ENCODE measurements at places on chromosomes 1 and 21.

GRCh38 chr21:21675601-21676000 is 677.4 kb downstream of the NCAM2 start:
- no peak for DNase-seq

DNA sequence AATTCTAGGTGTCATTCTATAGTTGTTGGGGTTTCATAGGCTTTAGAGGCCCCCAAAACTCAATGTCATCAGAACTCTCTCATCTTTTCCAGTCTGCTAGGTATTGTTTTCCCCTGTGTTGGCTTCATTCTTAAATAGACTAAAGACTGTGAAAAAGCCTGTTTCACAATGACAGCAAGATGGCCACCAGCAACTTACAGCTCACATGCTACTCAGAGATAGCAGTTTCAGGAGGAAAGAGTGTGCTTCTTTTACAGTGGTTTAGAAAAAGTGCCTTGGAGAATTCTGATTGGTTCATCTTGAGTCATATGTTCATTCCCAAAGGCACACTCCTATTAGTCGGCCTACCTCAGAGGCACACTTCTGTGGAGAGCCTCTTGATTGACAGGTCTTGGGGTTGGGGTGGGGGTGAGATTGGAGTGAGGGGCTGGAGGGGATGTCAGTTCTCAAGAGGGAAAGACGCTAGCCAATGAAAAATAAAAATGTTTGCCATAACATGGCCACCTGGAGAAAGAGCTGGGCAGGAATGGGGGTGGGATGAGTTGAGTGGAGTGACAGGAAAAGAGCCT is 8.5 kb downstream of the IL23R start:
- no peak for DNase-seq

DNA sequence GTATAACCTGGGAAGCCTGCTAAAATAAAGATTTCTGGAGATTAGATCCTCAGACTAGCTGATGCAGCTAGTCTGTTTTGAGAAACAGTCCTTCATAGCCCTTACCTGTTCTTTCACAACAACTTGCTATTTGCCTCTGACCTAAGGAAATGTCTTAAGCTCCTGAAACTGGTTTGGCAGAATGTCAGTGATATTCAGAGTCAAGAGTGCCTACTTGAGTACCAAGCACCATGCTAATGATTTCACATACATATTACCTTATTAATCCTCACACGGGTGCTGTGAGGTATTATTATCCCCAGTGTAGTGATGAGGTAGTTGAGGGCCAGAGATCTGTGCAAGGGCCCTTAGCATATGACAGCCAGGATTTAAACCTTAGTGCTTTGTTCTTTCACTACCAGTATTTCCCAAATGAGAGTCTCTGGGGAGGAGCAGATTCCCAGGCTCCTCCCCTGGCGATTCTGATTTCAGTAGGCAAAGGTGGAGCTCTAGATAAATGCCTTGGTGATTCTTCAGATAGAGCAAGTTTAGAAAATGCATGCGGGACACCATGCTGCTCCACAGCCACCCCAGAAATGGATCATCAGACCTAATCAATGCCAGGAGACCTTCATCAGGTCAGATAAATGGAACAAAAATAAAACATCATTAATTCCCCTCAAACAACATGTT is 47.4 kb upstream of the WNT2B start:
- DNase-seq, result no peak

DNA sequence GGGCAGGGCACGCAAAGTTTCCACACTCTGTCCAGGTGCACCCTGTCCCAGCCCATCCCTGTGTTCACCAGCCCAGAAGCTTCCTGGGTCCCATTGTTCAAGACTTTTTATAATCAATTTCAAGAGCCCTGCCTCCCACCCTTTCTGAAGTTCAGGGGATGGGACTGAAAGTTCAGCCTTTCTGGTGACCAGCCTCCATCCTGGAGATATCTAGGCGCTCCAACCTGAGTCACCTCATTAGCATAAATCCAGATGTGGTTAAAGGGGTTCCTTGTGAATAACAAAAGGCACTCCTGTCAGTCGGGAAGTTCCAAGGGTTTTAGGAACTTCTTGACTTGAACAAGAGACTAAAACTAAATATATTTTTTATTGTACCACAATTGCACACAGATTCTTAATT is 48.4 kb upstream of the RAP1A start:
- no peak for DNase-seq

GRCh38 chr1:112144733-112145426 is 155.4 kb upstream of the KCND3 start:
- no peak for DNase-seq

DNA sequence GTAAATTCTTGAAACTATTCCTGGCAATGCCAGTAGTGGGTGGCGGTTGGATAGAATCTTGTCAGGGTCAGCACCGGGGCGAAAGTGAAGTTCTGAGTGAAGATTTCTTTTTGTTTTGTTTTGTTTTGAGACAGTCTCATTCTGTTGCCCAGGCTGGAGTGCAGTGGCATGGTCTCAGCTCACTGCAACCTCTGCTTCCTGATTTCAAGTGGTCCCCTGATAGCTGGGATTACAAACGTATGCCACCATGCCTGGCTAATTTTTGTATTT is 33.3 kb downstream of the PCNT start:
- no peak for DNase-seq

DNA sequence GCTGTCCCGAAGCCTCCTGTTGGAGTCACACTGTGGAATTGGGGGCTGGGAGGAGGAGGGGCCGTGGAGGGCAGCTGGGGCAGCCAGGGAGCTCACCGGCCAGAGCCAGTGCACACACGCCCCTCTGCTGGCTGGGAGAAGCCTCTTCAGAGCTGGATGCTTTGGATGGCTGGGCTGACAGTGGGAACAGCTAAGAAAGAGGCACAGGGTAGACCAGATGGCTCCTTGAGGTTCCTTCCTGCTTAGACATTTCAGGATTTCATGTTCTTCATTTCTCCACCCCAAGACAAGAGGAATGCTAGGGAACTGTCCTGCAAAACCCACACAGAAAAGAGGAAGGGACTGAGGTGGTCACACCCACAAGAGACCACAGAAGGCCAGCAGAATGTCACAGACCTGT is 254.8 kb upstream of the VAMP3 start:
- DNase-seq, result no peak

DNA sequence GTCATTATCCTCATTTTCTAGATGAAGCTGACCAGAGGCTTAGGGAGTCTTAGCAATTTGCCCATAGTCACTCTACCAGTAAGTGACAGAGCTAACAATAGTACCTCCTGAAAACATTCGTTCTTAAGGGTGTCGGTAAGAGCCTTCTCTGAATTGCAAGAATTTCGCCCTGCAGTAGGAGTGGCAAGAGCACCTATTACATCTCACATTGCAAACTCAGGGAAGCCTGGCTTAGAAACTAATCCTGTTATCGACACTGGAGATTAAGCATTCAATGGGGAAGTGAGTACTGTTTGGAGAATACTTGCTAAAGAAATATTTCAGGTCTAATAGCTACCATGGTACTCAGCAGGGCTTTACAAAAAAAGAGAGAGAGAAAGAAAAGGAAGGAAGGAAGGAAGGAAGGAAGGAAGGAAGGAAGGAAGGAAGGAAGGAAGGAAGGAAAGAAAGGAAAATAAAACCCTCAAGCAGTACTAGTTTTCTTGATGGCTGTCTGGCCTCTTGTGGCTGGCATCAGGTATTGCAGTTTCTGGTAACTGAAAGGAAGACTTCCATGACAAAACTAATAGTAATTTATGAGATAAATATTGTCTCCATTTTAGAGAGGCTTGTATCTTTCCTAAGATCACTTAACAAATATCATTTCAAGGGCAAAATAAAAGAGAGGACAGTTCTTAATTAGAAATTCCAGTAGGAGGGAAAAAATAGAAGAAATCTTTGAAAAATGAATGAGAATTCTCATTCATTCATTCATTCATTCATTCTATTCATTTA is 10.4 kb downstream of the C1orf226 start:
- no peak for DNase-seq

DNA sequence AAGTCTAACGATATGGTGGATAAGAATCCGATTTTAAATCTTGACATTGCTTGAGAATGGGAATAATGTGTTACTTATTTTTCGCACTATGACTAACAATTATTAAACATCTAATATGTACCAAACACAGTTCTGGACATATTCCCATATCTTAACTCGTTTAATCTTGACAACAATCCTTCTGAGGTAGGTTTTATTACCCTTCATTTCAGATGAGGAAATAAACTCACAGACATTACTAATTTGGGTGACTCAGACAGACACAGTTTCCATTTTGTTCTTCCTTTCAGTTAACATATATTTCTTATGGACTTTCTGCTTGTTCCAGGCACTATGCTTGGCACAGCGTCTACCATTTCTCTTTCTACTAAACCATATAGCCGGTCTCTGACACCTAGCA is 244.8 kb downstream of the SMYD3 start:
- DNase-seq, result no peak

GRCh38 chr1:12345350-12346217 is 115.8 kb downstream of the VPS13D start:
- DNase-seq, result no peak

GRCh38 chr21:25412100-25412499 is 195.2 kb downstream of the MRPL39 start:
- no peak for DNase-seq

DNA sequence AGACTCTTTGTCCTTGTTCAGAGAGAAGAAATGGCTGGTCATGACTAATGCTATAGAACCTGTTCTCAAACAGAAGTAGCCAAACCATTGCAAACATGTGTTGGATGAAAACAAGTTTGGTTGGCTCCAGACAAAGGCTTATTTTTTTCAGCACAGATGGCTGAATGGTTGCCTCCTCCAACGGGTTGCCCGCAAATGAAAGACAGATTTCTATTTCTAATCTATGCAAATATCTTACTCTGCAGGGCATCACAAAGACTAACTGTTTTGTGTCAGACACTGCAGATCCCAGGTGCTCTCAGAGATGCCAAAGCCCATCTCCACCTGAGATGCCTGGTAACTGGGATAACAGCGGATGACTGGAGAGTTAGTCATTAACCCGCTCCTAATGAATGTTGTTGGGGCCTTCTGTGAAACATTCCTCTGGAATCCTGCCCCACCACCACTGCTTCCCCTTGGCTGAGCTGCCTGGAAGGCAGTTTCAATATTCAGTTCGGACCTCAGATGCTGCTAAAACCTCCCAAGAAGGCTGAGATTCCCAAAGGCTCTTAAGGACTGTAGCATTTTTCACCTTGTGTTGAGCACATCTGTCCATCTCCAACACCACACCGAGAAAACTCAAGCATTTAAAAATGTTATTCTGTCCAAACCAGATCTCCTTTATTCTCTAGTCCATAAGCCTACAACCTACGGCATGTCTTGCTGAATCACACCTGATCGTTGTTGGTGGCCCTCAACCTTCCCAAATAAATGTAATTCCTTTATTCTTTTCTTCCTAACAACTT is 104.4 kb downstream of the PTPN14 start:
- no peak for DNase-seq

DNA sequence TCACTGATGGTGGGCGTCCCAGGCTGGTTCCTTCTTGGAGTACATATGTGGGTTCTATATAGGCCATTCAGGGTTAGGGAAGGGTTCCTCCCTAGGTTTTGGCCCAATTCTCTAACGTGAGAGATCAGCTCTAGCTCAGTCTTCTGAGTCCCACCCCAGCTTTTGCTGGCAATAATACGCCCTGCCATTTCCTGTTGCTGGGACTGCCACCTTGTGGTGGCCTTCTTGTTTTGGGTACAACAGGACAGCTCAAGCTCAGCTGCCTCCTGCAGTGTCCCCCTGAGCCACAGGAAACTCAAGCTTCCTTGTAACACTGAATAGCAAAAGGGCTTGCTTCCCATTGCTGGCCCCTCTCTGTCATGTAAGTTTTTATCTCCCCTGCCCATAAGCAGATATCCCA is 77.8 kb downstream of the BACH1 start:
- peak; percentile 58 for DNase-seq

GRCh38 chr21:15277466-15277865 is 212.7 kb upstream of the NRIP1 start:
- DNase-seq, result no peak

DNA sequence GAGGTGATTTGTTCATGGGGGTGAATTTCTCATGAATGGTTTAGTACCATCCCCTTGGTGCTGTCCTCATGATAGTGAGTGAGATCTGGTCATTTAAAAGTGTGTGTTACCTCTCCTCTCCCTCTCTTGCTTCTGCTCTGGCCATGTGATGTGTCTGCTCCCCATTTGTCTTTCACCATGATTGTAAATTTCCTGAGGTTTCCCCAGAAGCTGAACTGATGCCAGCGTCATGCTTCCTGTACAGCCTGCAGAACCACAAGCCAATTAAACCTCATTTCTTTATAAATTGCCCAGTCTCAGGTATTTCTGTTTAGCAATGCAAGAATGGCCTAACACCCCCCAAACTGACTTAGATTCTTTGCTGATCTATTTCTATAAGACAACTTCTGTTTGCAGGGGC is 249.4 kb upstream of the B3GALT2 start:
- no peak for DNase-seq
